ENCODE measurements at places on chromosomes 12 and 14.

- no peak for DNase-seq
Observed at GRCh38 chr14:82636426-82636825, 1102.8 kb upstream of the SEL1L start.

DNA sequence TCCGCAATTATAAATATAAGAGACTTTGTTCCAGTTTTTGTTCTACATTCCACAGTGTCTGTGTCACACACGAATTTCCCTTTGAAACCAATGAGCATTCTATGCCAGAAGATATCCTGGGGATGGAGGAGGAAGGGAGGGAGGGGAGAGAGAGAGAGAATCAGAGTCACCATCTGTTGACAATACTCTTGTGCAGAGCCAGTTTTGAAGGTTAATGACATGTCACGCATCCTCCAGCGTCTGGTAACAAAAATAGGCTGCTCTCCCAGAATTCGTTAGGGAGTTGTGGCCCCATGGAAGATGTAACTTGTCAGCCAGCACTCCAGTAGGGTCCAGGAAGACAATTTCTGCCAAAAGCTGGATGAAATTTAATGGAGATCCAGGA is 213.5 kb upstream of the KRR1 start:
- no peak for DNase-seq

DNA sequence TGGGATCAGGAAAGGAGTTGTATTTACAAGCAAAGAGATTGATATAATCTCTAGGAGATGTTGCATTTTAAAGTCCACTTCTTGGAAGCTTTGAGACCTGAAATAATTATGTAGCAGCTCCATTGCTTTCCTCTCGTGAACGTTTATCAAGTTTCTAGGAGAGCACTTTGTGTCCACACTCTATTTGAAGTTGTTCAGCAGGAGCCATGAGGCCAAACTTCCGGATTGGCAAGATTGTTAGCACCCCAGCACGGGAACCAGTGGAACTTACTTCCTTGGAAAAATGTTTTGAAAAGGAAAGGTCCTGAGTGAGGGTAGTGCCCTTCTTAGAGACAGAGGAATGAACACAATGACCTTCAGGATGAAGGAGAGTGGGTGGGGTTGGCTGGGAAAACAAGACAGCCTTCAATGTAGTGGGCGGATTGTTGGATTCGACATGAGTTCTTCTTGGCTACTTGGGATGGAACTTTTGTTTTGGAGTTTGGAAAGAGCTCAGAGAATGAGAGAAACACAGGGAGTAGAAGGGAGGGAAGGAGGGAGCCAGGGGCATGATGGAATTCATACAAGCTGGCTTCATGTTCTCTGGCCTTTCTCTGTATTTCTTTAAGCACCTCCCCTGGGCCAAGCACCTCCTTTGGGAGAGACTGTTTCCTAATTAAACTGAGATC is 23.8 kb upstream of the CISTR start:
- DNase-seq = no peak

GRCh38 chr14:41960281-41960680 is 353.6 kb downstream of the LRFN5 start:
- DNase-seq = no peak

DNA sequence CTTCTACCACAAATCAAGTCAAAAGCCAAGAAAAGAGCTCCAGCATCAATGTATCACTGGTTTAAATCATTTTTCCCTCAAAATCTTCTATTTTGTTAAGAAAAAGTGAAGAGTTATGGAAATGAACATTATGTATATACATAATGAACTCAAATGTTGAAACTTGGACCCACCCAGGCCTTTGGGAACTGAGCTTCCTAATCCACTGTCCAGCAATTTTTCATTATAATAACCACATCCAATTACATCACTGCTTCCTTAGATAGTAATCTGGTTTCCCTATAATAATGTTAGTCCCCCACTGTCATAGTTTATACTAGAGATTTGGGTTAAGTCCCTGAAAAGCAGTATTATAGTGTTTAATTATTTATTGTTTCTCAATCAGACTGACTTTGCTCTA is 170.9 kb downstream of the PIK3C2G start:
- no peak for DNase-seq

- no peak for DNase-seq
Observed at GRCh38 chr12:9932270-9932669, at the start of gene CLEC2A. CLEC2A (minus strand) TSS chr12:9932370; CDS start chr12:9932329, 41 bp downstream.
